Cerebellar nuclear complex (tissue), 1 donor: ENCODE measurements at places on chromosomes 13 and 19.

GRCh38 chr19:49543032-49543431, 15.2 kb downstream of the RCN3 start:
- DNase-seq: no peak

- DNase-seq: peak; percentile 4
These were observed 13.7 kb upstream of the SMARCA4 start for GRCh38 chr19:10946958-10947657.

GRCh38 chr19:40611096-40611495, 9.9 kb downstream of the LTBP4 start:
- DNase-seq: no peak

- DNase-seq: no peak
These were observed 1.5 kb downstream of the ZNF543 start for GRCh38 chr19:57321751-57322150.

- DNase-seq: no peak
These were observed 64.4 kb downstream of the RASA3 start for GRCh38 chr13:114067886-114068651.

DNA sequence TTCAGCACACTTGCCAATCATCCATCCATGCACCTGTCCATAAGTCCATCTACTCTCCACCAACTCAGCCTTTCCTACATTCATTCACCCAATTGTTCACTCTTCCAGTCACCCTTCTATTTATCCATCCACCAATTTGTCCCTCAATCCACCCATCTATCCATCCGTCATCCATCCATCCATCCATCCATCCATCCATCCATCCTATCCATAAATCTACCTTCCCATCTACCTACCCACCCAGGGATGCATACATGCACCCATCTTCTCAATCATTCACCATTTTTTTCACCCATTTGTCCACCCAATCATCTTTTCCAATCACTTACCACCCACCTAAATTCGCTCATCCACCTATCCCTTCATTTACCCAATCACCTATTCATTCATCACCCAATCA, 14.6 kb upstream of the CEACAM20 start:
- DNase-seq: no peak

DNA sequence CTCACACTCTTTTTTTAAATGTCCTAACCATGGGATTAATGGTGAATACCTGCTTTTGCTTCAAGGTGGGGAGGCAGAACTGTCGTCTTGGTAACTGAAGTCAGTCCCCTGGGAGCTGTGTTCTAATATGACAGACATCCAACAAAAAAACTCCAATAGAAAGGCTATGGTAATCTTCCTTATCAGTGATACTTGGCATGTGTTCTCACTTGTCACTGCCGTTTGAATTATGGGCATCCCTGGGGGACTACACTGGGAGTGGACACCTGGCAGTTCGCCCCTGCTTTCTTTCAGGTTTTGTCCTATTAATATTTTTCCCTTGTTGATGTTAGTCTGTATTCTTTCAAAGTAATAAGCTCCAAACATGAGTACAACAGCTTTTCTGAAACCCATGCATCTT, 252.6 kb downstream of the SLITRK5 start:
- DNase-seq: no peak

GRCh38 chr19:43457809-43458208, 7.6 kb downstream of the LYPD3 start:
- no peak for DNase-seq

DNA sequence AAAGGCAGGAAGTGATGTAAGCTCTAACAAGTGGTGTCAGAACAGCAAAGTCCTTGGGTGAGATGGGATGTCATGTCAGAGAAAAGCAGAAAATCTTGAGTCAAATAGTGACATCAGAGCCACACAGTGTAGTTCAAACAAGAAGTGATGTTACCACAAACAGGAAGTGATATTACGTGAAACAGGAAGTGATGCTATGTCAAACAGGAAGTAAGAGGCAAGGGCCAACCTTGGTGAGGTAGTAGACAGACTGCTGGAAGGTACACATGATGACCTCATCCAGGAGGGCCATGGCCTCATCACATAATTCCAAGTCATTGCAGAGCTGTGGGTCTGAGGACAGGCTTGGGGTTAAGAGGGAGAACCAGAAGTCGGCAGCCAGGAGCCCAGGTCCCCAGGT, 7.0 kb upstream of the MAMSTR start:
- no peak for DNase-seq

DNA sequence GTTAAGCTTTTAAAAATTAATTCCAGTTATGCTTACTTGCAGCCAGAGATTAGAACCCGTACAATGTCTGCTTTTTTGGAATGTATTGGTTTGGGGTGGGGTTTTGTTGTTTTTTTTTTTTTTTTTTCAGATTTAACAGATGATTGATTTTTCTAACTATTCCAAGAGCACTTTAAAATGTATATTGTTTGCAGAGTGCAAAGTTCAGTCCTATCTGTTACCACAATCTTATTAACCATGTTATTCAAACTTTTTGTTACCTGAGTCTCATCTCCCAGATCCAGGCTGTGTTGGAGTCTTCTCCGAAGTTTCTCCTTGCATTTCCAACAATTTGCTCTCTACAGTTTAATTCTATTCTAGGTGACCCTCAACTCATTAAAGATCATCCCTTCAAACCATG, 91.3 kb downstream of the INSR start:
- no peak for DNase-seq

DNA sequence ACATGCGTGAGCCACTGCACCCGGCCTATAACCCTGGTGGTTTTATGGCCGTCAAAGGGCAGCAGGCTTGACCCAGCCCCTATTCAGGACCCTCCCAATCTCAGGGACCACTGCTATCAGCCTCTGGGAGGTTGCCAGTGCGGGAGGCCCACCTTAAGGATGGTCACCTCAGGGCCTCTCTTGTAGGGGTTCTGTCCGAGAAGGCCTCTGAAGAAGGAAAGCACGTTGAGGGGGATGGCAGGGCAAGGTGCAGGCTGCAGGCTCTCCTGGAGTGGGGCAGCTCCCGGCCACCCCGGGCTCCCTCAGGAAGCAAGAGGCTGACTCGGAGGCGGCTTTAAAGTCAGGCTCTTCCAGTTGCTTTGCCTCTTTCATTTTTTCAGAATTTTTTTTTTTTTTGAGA, 6.0 kb upstream of the GRTP1 start:
- no peak for DNase-seq

DNA sequence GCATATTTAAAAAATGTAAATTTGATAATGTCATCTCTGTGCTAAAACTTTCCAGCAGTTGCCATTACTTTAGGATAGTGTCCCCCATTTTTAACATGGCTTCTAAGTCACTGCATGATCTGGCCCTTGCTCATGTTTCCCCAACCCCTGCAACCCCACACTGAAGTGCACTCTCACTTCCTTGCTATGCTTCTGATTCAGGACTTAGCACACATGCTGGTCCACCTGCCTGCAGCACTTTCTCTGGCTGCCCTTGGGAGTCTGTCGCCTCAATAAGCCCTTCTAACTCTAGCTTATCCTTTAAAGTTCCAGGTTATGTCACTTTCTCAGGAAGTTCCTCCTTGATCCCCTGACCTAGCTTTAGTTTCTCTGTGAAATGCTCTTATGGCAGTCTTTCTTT, 241.0 kb downstream of the POSTN start:
- DNase-seq: no peak

DNA sequence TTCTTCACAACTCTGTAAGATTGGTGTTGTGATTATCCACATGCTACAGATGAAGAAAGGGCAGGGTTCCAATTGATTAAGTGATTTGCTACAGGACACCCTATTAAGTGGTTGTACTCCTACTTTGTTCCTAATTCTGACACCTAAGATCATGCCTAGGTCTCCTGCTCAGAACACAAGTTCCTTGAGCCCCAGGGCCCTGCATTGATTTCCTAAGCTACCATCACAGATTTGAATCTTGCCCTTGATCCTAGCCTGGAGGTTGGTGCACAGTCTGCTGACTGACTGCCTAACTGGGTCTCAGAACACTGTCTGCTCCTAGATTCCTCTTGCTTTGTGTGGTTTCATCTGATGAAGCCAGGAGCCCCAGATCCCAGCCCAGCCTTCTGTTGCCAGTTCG, 19.6 kb upstream of the WDFY2 start:
- no peak for DNase-seq

GRCh38 chr13:110380359-110381028, 73.4 kb downstream of the COL4A2 start:
- DNase-seq: no peak

GRCh38 chr19:374886-375235, 30.3 kb upstream of the MIER2 start:
- no peak for DNase-seq

DNA sequence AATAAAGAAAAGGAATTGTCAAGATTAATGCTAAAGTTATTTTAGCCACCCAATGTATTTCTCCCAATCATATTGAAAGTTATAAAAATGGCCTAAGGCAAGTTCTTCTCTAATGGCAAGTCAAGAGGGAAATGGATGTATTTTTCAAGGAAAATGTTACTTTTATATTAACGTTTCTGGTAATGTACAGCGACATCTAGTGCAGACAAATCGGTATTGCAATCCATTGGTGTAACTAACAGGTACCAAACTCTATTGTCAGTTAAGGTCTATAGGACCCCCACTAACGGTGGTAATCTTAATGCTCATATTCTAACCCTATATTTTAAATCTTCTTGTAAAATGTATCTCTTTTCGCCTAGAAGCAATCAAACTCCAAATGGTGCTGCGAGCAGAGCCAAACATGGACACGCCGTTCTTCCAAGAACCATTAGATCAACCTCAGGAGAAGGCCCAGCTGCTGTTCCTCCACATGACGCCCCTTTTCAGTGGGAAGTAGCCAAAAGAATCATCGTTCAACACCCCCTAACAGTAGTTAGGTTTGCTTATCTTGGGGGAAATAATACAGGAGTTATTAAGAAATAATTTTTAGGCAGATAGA, 98.5 kb upstream of the PABPC3 start:
- no peak for DNase-seq

DNA sequence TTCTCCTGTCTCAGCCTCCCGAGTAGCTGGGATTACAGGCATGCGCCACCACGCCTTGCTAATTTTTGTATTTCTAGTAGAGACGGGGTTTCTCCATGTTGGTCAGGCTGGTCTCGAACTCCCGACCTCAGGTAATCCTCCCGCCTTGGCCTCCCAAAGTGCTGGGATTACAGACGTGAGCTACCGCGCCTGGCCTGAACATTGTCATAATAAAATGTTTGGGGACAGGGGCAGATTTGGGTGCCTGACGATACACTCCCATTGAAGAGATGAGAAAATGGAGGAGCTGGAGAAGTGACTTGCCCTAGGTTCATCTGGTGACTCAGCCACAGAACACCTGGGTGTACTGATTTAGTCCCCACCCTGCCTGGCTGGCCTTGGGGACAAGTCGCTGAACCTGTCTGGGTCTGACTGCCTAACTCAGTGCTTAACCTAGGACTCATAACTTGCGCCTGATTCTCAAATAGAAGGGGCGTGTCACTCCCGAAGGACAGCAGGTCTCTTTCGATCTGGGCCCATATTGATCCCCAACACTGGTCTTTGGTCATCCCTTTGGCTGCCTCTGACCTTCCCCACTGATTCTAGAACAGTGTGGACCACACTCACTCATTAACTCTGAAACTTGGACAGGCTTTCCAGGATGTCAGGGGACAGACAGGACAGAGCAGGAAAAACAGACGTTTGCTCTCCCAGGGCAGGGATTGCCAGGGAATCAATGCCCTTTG, 7.6 kb upstream of the BICRA start:
- DNase-seq: no peak

GRCh38 chr19:38781058-38781457, 7.7 kb upstream of the LGALS7 start:
- DNase-seq: no peak

- DNase-seq: no peak
These were observed 2.0 kb upstream of the TNFSF14 start for GRCh38 chr19:6671960-6672359.

DNA sequence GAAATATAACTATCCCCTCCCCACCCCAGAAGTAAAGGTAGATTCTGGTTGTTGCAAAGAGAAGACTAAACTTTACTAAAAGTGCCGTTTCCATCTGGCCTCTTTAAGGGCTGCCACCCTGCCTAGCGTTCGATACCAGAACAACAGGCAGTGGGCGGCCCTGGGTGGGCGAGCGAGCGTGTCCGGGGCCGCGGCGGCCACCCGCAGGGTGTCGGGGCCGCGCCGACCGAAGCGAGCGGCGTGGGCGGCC, 2.6 kb downstream of the FGF9 start:
- no peak for DNase-seq

GRCh38 chr19:33647146-33647545, 25.4 kb downstream of the CHST8 start:
- DNase-seq: no peak

DNA sequence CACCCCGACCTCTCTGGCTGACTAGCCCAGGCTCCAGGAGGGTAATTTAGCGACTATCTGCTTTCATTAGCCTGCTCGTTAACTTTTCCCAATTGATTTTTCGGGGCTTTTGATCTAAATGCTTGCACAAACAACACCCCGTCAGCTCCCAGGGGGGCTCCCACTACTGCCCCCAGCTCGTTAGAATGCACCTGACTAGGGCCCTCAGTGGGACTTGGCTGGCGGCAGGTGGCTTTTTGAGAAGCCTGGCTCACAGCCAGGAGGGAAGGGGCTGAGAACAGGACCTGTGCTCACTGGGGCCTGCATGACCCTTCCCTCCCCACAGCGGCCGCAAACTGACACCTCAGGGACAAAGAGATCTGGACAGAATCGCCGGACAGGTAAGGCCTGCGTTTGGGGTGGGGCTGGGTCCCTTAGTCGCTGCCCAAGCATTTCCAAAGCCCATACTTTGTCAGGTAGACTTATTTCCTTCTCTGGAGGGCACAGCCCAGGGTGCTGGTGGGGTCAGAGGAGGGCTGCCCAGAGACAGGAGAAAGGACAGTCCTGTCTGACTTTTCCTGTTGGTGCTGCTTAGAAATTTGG, 7.6 kb upstream of the CD79A start:
- DNase-seq: no peak

DNA sequence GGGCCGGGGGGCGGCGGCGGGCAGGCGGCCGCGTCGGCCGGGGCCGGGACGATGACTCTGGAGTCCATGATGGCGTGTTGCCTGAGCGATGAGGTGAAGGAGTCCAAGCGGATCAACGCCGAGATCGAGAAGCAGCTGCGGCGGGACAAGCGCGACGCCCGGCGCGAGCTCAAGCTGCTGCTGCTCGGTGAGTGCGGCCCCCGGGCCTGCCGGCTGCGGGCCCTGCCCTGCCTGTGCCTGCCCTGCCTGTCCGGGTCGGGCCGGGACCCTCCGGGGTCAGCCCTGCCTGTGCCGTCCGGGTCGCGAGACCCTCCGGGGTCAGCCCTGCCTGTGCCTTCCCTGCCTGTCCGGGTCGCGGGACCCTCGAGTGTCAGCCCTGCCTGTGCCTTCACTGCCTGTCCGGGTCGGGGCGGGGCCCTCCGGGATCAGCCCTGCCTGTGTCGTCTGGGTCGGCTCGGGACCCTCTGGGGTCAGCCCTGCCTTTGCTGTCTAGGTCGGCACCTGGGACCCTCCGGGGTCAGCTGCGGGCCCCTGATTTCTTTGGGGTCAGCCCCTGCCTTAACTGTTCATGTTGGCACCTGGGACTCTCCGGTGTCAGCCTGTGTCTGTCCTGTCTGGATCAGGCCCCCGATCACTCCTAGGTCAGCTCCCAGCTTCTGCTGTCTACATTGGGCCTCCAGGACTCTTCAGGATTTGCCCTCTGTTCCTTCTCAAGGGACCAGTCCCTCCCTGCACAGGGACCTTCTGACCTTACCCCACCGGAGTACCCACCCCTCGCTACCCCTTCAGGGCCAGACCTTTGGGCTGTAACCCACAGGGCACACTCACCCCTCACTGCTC, 659 bp downstream of the GNA11 start:
- DNase-seq: no peak

- no peak for DNase-seq
These were observed 11.0 kb downstream of the STK24 start for GRCh38 chr13:98565726-98566565.
